ENCODE measurements at places on chromosomes 3 and 15.

DNA sequence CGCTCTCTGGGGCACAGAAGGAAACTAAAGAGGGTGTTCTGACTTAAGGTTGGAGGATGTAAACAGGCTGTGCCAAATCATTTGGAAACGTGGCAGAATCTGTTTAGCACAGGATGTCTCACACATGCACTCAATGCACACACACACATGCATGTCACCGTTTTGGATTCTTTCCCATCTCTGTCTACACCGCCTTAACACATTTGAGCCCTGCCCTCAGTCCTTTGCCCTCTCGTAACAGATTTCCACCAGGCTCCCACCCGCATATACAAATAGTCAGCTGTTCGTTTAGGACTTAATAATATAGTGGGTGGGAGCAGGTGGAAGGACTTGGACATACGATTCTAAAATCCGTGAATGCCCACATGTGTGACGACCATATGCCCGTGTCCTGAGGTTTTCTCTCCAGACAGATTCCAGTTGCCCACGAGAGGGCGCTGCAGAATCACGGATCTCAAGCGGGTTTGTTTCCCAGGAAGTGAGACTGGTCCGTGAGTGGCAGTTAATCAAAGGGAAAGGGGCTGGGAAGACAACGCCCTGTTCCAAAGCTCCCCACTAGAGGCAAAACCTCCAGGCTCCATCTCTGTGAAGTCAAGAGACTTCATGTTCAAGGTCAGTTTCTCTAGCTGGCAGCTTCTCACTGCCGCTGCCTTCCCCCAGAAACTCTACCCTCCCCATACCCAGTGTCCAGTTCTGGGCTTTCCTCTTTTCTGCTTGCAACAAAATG, 44.5 kb downstream of the NOX5 start:
- peak; percentile 63 for DNase-seq

DNA sequence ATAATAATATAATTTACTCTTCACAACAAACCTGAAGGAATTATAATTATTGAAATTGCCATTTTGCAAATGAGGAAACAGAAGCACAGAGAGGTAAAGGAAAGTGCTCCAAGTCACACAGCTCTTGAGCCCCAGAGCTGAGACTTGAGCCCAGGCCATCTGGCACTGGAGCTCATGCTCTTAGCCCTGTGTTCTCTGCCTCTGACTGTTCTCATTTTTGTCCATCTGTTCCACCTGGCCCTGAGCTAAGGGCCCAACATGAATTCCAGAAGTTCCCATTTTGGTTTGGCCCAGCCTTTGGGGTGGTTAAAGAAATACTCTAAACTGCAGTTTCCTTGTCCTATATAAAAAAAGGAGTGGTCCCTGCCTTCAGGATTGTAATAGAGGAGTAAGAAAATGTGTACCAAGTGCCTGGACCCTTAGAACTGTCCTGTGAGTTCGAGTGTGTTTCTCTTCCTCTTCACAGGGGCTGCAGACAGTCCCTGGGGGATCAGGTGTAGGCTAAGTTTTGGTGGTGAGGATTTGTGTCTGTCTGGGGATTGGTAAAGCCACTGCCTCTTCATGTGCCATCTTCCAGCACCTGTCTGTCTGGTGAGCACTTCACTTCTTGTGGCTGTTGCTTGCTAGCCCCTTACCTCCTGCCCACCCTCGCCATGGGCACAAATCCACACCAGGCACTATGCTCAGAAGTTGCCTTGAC, 91.8 kb downstream of the DNAJB8 start:
- DNase-seq, result no peak

DNA sequence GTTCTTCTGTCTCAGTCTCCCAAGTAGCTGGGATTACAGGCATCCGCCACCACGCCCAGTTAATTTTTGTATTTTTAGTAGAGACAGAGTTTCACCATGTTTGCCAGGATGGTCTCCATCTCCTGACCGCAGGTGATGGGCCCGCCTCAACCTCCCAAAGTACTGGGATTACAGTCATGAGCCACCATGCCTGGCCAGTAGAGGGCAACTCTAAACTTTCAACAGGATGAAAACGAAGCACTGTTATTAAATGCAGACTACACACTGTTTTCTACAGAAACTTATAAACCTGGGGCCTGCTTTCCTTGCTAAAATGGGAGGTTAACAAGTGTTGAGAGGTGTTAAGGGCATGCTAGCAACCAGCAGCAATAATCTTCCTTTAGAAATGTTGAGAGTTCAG, 7.6 kb downstream of the ARPC4 start:
- no peak for DNase-seq

- no peak for DNase-seq
Observed at GRCh38 chr3:131526801-131527347, 24.1 kb upstream of the MRPL3 start.

GRCh38 chr3:25863416-25863959, 73.6 kb downstream of the OXSM start:
- DNase-seq, result no peak

GRCh38 chr15:63482874-63483323, 21.5 kb upstream of the USP3 start:
- DNase-seq, result no peak
